Stimulated activated CD4-positive, alpha-beta T cell treated with anti-CD3 and anti-CD28 coated beads, TNF-alpha, amount 100 ng/mL, for 1 hour (primary cell): ENCODE measurements at places on chromosomes 2 and 18.

DNA sequence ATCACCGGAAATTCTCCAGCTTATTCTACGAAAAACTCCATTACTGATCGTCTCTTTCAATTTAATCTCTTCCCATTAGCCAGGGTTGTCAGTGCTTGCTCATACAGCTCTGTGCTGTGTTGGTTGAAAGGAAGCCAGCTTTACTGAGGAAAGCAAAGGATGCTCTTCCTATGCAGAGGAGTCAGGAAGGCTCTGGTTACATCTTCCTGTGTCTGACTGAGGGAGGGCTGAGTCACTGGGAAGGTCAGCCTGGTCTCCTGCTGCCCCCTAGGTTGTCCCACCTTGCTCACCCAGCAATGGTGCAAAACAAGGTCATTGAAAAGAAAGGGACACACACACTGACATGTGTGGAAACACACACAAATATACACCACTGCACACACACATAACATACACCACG, 975.6 kb downstream of the DCDC2C start:
- DNase-seq = no peak

GRCh38 chr2:226609366-226609765, 190.3 kb downstream of the IRS1 start:
- no peak for DNase-seq

DNA sequence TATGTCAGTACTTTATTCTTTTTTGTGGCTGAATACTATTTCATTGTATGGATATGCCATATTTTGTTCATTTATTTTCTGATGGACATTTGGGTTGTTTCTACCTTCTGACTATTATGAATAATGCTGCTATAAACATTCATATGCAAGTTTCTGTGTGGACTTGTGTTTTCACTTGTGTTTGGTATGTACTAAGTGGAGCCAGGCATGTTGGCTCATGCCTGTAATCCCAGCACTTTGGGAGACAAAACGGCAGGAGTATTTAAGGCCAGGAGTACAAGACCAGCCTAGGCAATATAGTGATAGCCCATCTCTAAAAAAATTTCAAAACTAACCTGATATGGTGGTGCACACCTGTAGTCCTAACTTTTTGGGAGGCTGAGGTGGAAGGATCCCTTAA, 23.3 kb downstream of the MARCHF7 start:
- DNase-seq = no peak

GRCh38 chr2:236574424-236575145, 5.0 kb downstream of the ACKR3 start:
- DNase-seq = no peak

- no peak for DNase-seq
Measured at GRCh38 chr2:191756761-191757160, 78.8 kb downstream of the NABP1 start.

- DNase-seq = no peak
Measured at GRCh38 chr2:101961338-101962191, 30.2 kb upstream of the IL1R2 start.

DNA sequence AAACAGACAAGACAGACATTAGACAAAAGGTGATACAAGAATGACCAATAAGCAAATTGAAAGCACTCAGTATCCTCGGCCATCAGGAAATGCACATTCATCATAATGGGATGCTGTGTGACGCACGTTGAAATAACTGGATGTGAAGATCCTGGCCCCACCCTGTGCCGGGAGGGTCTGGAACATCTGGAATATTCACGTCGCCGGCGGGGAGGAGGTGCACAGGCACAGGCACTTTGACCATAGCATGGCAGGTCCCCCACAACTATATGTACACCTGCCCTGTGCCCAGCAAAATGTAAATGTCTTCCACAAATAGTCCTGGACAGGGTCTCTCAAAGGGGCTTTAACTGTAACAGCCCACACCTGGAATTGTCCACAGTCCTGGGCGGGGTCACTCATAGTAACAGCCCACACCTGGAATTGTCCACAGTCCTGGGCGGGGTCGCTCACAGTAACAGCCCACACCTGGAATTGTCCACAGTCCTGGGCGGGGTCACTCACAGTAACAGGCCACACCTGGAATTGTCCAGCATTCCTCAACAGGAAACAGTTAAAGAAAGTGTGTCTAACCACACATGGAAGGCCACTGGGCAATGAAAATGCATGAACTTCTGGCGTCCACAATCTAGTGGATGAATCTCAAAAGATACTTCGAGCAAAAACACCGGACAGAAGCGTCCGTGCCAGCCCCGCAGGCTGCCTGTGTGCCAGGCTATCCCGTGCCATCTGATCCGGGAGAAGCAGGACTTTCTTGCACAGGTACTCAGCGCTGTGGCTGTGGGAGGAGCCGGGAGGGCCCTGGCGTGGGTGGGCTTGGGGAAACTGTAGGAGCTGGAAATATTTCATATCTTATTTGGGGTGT, 113.4 kb downstream of the RTP5 start:
- DNase-seq = no peak
